ENCODE measurements at places on chromosomes 16 and 17.

DNA sequence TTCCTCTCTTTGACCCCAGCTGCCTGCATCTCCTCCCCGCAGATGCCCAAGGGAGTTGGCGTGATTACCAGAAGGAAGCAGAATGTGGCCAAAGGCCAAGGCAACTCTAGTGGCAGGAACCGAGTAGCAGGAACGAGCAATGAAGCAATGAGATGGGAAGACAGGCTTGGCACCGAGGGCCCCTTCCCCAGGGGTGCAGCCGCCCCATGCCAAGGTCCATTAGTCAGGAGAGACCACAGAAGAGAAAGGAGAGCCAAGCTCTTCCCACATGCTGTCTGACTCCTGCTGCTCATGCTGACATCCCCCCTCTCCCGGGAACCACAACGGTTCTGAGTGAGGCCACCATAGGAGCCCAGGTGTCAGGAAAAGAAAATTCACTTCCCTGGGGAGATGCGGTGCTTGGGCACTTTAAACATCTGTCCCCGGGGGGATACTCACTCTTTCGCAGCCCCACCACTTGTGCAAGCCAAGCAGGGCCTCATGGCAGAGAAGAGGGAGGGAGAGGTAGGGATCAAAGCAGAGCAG is 67.4 kb downstream of the MYO18A start:
- DNase-seq = no peak

DNA sequence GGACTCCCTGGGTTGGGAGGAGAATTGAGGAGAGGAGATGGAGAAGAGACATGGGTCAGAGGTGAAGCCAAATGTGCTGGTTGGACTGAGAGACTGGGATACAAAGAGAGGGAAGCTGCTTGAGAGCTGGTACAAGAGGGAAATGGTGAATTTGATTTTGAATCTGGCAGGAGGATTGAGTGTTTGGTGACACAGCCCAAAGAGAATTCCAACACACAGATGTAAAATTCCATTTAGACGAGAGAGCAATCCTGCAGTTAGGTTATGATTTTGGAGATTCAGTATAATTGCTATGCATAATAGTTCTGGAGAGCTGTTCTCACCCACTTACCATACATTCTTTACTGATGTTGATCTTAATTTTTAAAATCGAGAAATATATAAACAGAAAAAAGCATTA is 57.7 kb downstream of the HSD17B2 start:
- no peak for DNase-seq

DNA sequence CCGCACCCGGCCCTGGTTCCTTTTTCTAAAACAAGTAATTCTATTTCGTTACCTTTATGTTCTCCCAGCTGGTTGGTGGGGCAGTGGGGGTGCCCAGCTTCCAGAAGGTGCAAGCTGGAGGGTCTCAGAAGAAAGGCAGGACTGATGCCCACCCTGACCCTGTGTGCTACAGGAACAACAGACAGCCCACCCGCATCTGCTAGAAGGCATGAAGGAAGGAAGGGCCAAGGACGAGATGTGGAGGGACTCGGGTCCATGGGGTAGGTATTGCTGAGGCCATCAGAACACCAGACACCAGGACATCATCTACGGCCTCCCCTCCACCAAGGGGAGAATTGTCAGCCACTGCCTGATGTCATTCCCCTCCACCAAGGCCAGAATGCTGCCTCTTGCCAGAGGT is 6.4 kb upstream of the CYTH1 start:
- DNase-seq = no peak

GRCh38 chr16:57192720-57193486 is 6.8 kb downstream of the RSPRY1 start:
- DNase-seq = no peak

- DNase-seq = no peak
Observed at GRCh38 chr17:77460514-77461046, 319.8 kb downstream of the SEC14L1 start.

- DNase-seq = peak; percentile 15
Observed at GRCh38 chr17:77859035-77859810, 99.3 kb upstream of the TNRC6C start.
